Muscle of leg (tissue), 16 donors: ENCODE measurements at places on chromosomes 6 and 20. TPM values are rescaled to one million over a fixed set of nuclear protein-coding genes. Genes with fewer than 3 reads are reported as not detected.

- H3K27me3 ChIP-seq, result peaks cover 5% of the 10 kb centered on the region
- DNase-seq, result no peak
- no peaks in the 10 kb centered on the region for H3K36me3 ChIP-seq
- peaks cover 4% of the 10 kb centered on the region for H3K4me1 ChIP-seq
These were observed 65.7 kb downstream of the LRFN2 start for GRCh38 chr6:40521496-40521895.

DNA sequence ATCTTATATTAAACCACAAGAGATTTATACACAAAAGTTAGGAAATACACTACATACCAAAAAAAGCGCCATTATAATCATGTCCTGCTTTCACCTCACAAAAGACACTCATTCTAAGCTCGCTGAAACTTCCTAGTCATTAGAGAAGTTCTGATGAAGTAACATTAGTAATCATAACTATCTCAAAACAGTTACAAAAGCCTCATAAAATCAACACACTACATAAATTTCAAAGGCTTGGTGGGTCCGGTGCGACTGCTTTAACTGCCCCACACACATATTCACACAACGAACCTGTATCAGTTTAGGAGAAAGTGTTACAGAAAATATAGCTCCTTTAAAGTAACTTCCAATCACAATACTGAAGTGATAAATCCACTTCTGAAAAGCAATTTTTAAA, 1.9 kb downstream of the PHIP start:
- H3K36me3 ChIP-seq, result peaks cover 2% of the 10 kb centered on the region
- no peaks in the 10 kb centered on the region for H3K4me1 ChIP-seq
- no peaks in the 10 kb centered on the region for H3K27me3 ChIP-seq
- H3K4me3 ChIP-seq, result peak overlapping the region; percentile 83

- H3K27ac ChIP-seq, result no peak overlapping the region
- no peaks in the 10 kb centered on the region for H3K36me3 ChIP-seq
- no peaks in the 10 kb centered on the region for H3K4me1 ChIP-seq
- no peak for DNase-seq
- H3K4me3 ChIP-seq, result no peak overlapping the region
These were observed 20.8 kb downstream of the CRISP2 start for GRCh38 chr6:49692534-49692933.

DNA sequence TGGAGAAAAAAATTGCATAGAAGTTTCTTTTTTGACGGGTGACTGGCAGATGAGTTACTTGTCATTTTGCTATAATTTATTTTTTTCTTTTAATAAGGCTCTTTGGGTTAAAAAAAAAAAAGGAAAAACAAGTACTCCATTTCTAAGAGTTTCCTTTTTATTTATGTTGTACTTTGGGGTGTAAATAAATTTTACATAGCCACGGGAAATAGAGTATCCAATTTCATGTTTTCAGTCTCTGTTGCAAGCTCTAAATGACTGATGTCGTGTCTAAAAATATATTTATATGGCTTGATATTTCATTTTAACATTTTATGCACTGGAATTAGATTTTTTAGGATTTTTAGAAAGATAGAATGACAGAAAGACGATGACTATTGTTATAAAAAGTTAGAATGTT, 3.4 kb downstream of the EYA4 start:
- H3K27ac ChIP-seq, result peak overlapping the region; percentile 54
- peaks cover 28% of the 10 kb centered on the region for H3K27me3 ChIP-seq
- peak; percentile 25 for DNase-seq
- H3K4me1 ChIP-seq, result peaks cover 12% of the 10 kb centered on the region
- H3K36me3 ChIP-seq, result no peaks in the 10 kb centered on the region

GRCh38 chr6:46849361-46849690, 56.1 kb downstream of the MEP1A start:
- peak; percentile 11 for DNase-seq
- H3K27me3 ChIP-seq, result no peaks in the 10 kb centered on the region
- H3K4me1 ChIP-seq, result peaks cover 5% of the 10 kb centered on the region
- H3K4me3 ChIP-seq, result no peak overlapping the region
- peak overlapping the region; percentile 29 for H3K27ac ChIP-seq

- peaks cover 23% of the 10 kb centered on the region for H3K4me1 ChIP-seq
- peak; percentile 43 for DNase-seq
- peaks cover 15% of the 10 kb centered on the region for H3K27me3 ChIP-seq
- no peak overlapping the region for H3K27ac ChIP-seq
- H3K36me3 ChIP-seq, result no peaks in the 10 kb centered on the region
These were observed 15.5 kb downstream of the COL9A3 start for GRCh38 chr20:62832212-62832922.

DNA sequence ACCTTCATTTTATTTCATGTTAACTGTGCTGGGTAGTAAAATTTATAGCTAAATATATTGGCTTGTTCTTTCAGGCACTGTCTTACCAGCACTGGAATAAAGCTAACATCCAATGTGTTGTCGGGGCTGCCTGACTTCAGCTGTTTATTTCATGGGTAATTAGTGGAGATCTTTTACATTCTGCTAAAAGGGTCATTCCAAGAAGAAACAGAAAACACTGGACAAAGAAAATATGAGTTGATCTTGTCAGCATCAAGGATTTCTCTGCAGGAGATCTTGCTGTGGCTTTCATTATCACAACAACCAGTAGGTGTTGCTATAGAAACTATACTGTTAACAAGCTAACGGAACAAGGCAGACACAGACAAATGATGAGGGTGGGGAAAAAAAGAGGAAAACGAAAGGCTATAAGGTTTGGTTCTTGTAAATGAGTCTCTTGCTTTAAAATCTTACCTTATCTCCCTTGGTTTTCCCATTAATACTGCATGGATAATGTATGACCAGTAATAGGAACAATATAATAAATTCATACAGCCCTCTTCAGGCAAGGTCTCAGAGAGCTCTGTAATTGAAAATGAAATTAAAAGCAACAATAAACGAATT, 206.8 kb downstream of the SIM1 start:
- H3K4me3 ChIP-seq, result no peak overlapping the region
- peak; percentile 47 for DNase-seq
- no peaks in the 10 kb centered on the region for H3K4me1 ChIP-seq
- no peaks in the 10 kb centered on the region for H3K36me3 ChIP-seq
- H3K27ac ChIP-seq, result no peak overlapping the region

- no peaks in the 10 kb centered on the region for H3K4me1 ChIP-seq
- no peaks in the 10 kb centered on the region for H3K27me3 ChIP-seq
- H3K4me3 ChIP-seq, result no peak overlapping the region
- no peak for DNase-seq
- peaks cover 12% of the 10 kb centered on the region for H3K36me3 ChIP-seq
These were observed 48.3 kb upstream of the TRAF3IP2 start for GRCh38 chr6:111653979-111654378.

DNA sequence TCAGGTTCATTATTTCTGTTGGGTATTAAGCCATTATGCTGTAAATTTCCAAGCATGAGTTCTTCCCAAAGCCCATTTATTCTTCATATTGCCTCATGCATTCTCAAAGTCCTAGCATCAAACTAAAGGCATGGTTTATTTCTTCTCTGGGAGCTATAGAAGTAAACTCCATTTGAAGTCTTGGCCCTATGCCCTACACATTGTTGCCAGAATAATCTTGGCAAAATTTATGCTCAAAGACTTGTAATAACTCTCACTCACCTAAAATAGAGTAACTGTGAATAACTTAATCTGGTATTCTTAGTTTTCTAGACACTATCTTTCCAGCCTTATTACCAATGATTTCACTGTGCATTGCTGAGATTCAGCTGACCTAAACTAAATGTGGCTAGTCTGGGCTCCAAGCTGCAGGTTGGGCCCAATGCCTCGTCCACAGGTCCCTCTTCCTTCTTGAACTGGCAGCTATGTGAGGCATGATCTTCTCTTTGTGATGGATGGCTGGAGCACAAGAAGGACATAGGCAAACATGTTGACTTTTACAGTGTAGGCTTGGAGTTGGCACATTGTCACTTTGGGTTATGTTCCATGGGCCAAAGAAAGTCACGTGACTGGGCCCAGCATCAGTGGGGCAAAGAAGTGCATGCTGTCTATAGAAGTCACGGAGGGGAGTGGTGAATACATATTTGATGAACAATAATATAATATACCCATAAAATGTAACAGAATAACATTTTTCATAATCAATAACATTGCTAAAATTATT, 39.1 kb upstream of the ANKEF1 start:
- no peak overlapping the region for H3K27ac ChIP-seq
- no peak for DNase-seq
- H3K4me3 ChIP-seq, result no peak overlapping the region
- no peaks in the 10 kb centered on the region for H3K4me1 ChIP-seq
- H3K27me3 ChIP-seq, result no peaks in the 10 kb centered on the region

- H3K36me3 ChIP-seq, result peaks cover 59% of the 10 kb centered on the region
- no peak overlapping the region for H3K4me3 ChIP-seq
- H3K4me1 ChIP-seq, result peaks cover 20% of the 10 kb centered on the region
- no peak overlapping the region for H3K27ac ChIP-seq
- no peaks in the 10 kb centered on the region for H3K27me3 ChIP-seq
These were observed 27.4 kb downstream of the TBC1D7 start for GRCh38 chr6:13300643-13301590.

- no peak overlapping the region for H3K4me3 ChIP-seq
- H3K27ac ChIP-seq, result no peak overlapping the region
- no peak for DNase-seq
- H3K36me3 ChIP-seq, result no peaks in the 10 kb centered on the region
These were observed 72.3 kb downstream of the NCOA7 start for GRCh38 chr6:125863023-125863422.

GRCh38 chr6:135566311-135567068, 69.0 kb upstream of the AHI1 start:
- no peaks in the 10 kb centered on the region for H3K36me3 ChIP-seq
- H3K4me1 ChIP-seq, result peaks cover 6% of the 10 kb centered on the region
- no peak overlapping the region for H3K4me3 ChIP-seq
- DNase-seq, result no peak
- H3K27ac ChIP-seq, result no peak overlapping the region

DNA sequence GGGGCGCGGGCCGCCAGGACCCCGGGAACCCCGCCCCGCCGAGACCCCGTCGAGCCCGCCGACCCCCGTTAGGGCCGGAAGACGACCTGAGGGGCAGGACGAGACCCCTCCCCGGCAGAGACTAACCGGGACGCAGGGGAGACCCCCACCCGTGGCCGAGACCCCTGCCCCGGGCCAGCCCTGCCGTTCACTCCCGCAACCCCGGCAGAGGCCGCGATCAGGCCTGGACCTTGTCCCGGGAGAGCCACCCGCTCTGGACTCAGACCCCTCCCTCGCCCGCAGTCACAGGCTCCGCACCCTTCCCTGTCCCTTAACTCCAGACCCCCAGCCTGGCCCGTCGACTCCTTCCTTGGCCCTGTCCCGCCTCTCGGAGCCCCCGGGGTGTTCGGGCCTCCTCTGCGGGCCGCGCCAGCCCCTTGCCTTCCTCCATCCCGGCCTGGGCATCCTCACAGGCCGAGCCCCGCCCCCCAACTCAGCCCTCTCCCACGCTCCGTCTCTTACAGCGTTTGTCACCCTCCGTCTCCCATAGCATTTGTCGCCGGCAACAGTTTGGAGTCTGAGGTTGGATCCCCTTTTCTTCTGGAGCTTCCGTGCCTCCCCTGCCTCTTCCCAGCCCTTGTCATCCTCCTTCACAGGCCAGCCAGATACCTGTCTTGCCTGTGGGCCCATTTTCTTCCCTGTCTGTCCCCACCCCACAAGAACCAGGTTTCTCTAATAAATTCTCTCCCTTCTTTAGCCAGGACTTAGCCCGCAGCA, 569 bp downstream of the TCEA2 start:
- peaks cover 26% of the 10 kb centered on the region for H3K4me1 ChIP-seq
- peaks cover 1% of the 10 kb centered on the region for H3K27me3 ChIP-seq
- H3K36me3 ChIP-seq, result peaks cover 4% of the 10 kb centered on the region
- DNase-seq, result peak; percentile 39
- peak overlapping the region; percentile 87 for H3K4me3 ChIP-seq

DNA sequence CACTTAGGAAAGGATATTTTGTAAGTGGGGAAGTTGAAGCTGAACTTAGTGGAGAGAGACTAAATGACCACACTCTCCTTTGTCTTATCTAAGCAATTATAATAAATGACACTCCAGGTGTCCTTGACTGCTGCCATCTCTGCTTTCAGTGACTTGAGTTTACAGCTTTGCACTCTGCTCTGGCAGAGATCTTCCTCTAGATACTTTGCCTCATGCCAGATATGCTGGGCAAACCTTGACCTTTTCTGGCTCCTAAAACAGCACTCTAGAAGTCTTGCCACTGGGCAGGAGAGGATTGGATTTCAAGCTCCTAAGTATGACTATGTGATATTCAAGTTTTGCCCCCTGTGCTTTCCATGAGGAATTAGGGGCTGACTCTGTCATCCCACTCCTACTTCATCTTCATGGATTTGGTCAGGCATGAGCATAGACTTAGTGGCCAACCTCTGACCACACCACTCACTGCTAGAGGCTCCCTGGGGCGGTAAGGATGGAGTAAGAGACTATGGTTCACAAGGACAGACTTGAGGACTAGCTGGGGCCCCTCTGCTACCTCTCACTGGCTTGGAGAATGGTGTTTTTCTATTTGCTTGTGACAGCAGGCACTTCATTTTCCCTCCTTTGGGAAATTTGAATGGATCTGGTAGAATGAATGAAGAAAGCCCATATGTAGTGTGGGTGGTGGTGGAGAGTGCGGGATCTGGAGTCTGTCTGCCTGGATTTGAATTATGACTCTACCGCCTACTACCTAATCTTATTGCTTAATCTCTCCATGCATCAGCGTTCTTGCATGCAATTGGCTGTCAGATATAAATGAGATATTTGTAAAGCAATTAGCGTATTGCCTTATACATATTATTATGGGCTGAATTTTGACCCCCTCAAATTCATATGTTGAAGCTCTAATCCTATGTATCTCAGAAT, 191.4 kb downstream of the REV3L start:
- H3K4me3 ChIP-seq, result no peak overlapping the region
- no peak overlapping the region for H3K27ac ChIP-seq
- no peak for DNase-seq
- no peaks in the 10 kb centered on the region for H3K4me1 ChIP-seq
- H3K27me3 ChIP-seq, result no peaks in the 10 kb centered on the region
- H3K36me3 ChIP-seq, result peaks cover 2% of the 10 kb centered on the region

- H3K36me3 ChIP-seq, result peaks cover 10% of the 10 kb centered on the region
- peak; percentile 68 for DNase-seq
- H3K27me3 ChIP-seq, result no peaks in the 10 kb centered on the region
- peak overlapping the region; percentile 80 for H3K27ac ChIP-seq
- no peak overlapping the region for H3K4me3 ChIP-seq
These were observed 22.8 kb downstream of the SRSF3 start for GRCh38 chr6:36616893-36617521.

GRCh38 chr6:82750556-82750955, 315.1 kb downstream of the UBE3D start:
- no peaks in the 10 kb centered on the region for H3K4me1 ChIP-seq
- H3K36me3 ChIP-seq, result no peaks in the 10 kb centered on the region
- no peak for DNase-seq
- H3K27ac ChIP-seq, result no peak overlapping the region

- peaks cover 7% of the 10 kb centered on the region for H3K4me1 ChIP-seq
- no peak overlapping the region for H3K27ac ChIP-seq
- no peaks in the 10 kb centered on the region for H3K36me3 ChIP-seq
These were observed 38.7 kb upstream of the PDE10A start for GRCh38 chr6:165701564-165702354.

The PRR18 gene
- 0.22 TPM for total RNA-seq

The CTNNBL1 gene
- total RNA-seq, result 21.9 TPM

The ZBP1 gene
- total RNA-seq, result 0.13 TPM

The NRM gene
- total RNA-seq, result 7.2 TPM

The NOTCH4 gene
- total RNA-seq, result 14.0 TPM

The EBF4 gene
- total RNA-seq, result 3.2 TPM

The TFAP2D gene
- not detected for total RNA-seq

The PRSS16 gene
- 0.09 TPM for total RNA-seq

The KIF25 gene
- 1.8 TPM for total RNA-seq

The EFCAB8 gene
- total RNA-seq, result 0.22 TPM

The HLA-DMB gene
- total RNA-seq, result 5.6 TPM

The LST1 gene
- total RNA-seq, result 9.0 TPM
